Mesenchymal stem cell (in vitro differentiated cells and primary cell): ENCODE measurements at places on chromosomes 6 and 20.

- H3K36me3 ChIP-seq = peaks cover 3% of the 10 kb centered on the region
- H3K27me3 ChIP-seq = no peaks in the 10 kb centered on the region
- no peak overlapping the region for H3K4me3 ChIP-seq
- DNase-seq = no peak
Measured at GRCh38 chr6:166604328-166604727, 17.9 kb upstream of the RAMACL start.

DNA sequence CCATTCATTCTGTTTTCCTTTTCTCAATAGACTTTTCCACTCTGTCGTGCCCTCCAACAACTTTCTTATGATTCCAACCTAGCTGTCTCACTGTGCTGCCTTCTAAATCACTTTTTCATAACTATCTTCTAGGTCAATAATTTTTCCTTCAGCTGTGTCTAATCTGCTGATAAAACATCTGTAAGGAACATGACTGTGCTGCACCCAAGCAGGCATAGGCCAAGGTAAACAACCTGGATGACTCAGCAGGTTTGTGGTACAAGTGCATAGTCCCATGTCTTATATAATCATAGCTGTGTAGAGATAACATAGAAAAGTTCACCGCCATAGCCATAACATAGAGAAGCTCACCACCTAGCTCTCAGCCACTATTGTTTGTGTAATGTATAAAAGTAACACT is 332.3 kb downstream of the PLCB1 start:
- no peaks in the 10 kb centered on the region for H3K4me1 ChIP-seq
- H3K36me3 ChIP-seq = no peaks in the 10 kb centered on the region
- H3K27me3 ChIP-seq = no peaks in the 10 kb centered on the region

- H3K4me3 ChIP-seq = no peak overlapping the region
- H3K27ac ChIP-seq = no peak overlapping the region
- H3K4me1 ChIP-seq = no peaks in the 10 kb centered on the region
- H3K27me3 ChIP-seq = no peaks in the 10 kb centered on the region
Measured at GRCh38 chr6:141199074-141199473, 933.7 kb upstream of the GJE1 start.

GRCh38 chr6:17585766-17586490 is 14.2 kb upstream of the FAM8A1 start:
- H3K36me3 ChIP-seq = no peaks in the 10 kb centered on the region
- H3K4me1 ChIP-seq = peaks cover 9% of the 10 kb centered on the region
- H3K27ac ChIP-seq = no peak overlapping the region
- H3K27me3 ChIP-seq = no peaks in the 10 kb centered on the region
- no peak overlapping the region for H3K4me3 ChIP-seq
- DNase-seq = no peak
